Activated T-cell treated with anti-CD3 and anti-CD28 coated beads for 1 hour (primary cell): ENCODE measurements at places on chromosomes 16 and 17.

DNA sequence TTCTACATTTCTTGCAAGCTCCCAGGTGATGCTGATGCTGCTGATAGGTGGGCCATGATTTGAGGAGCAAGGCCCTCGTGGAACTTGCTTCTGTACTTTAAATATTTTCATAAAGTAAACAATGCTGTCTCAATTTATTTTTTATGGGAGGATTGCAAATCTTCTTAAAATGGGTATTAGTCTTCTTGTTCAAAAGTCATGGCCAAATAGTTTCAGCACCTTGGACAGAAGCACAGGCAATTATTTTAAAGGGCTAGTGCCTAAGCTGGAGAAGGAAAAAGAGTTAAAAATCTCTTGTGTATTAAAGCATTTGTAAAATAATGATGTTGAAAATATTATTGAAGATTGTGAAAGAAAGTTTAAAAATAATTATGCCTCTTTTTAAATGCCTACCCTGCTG lies 50.5 kb downstream of the GPR139 start:
- DNase-seq: no peak

DNA sequence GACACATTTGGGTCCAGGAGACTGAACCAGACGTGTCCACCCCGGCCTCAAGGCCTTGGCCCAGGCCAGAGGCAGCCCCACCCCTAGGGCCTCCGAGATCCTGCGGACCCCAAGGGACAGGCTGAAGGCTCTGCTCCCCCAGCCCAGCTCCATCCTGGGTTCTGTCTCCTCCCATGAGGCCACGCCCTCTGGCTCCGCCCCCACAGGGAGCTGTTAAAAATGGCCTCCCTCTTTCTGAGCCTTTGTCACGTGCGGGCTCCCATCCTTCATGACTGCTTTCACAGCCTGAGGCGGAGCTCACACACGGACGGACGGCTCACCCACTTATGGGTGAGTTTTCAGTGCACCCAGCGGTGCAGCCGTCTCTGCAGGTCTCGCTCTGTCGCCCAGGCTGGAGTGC lies 6.5 kb upstream of the CACNA1H start:
- no peak for DNase-seq

DNA sequence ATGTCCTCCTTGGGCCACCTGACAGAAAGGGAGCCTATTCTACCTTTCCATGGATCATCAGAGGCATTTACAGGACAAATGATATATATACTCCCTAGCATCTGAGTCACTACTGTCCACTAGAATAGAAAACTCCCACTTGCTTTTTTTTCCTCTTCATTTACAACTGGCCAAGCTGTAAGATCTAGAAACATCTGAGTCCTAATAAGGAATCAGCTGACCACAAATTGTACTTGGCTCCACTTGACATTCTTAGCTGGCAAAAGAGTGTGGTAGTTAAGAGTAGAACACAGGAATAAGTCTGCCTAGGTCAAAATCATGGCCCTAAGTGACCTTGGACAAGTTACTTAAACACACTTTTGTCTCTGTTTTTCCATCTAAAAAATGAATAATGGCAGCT lies 5.2 kb downstream of the RUSF1 start:
- DNase-seq: no peak

DNA sequence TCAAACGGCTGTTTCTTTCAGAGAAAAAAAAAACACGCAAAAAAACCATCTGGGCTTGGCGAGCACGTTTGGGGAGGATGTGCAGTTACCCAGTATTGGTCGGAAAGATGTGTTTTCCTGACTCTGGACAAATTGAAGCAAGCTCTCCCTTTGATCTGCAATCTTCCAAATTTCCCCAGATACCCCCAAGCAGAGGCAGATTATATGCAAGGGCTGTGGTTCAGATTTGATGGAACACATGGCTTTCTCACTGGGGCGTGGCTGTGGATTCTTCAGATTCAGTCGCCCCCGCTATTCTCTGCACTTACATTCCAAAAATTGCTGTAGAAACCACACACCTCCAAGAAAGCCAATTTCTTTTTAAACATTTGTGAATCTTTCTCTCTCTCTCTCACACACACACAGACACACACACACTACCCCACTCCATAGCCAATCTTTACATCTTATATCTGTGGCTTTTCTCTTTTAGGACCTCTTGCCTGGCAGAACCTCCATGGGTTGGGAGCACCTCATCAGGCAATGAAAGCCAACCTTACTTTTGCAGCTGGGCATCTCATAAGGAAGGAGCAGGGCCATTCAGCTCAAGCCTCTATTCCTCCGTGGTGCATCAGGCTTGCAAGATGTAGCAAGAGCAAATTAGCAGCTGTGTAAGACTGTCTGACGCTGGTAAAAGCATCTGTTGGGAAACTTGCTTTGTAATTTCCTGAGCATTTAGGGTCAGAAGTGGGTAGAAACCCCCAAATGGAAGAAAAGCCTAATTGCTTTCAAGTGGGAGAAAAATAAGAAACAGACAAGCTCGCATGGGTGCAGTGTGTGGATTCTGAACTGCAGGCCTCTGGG lies 103.9 kb upstream of the FAM20A start:
- DNase-seq: no peak

- no peak for DNase-seq
These were observed 30.5 kb upstream of the NXPH3 start for GRCh38 chr17:49545007-49545660.

DNA sequence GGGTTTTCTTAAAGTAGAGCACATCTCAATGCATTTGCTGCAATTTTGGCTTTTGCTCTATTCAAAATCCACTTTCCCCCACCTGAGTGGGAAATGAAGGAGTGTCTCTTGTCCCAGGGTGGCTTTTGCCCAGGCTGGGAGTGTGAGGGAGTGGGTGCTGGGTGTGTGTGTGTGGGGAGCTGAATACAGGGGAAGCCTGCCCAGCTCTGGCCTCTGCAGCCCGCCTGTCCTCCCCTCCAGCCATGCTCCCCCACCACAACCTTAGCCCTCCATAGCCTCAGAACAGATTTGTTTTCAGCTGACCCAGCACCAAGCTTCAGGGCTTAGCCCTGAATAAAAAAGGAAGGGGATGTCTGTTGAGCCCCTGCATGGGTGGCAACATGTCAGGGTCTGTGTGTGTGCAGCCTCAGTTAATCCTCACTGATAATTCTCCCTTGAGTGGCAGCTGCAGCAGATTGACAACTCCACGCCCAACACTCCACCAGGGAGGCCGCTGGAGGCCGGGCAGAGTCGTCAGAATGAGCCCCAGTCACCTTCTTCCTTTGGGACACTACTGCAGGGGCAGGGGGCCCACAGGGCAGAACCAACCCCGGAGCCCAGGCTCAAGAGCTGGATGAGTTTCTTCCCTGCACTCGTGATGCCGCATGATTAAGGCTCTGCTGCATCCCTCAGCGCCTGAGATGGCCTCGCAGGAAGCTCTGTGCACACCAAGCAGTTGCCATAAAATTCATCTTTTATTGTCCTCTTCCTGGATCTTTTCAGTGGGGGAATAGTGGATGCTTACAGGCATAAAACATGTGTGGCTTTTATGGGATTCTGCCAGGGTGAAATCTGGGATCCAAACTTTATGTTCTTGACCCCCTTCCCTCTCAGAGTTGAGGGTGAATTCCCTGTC lies 55.0 kb downstream of the SPACA3 start:
- no peak for DNase-seq

- no peak for DNase-seq
These were observed 9.1 kb downstream of the PSMB3 start for GRCh38 chr17:38761612-38762011.

GRCh38 chr16:65222536-65222935 lies 100.7 kb upstream of the CDH11 start:
- DNase-seq: no peak

- no peak for DNase-seq
These were observed 15.2 kb upstream of the SRRM2 start for GRCh38 chr16:2737238-2737605.

DNA sequence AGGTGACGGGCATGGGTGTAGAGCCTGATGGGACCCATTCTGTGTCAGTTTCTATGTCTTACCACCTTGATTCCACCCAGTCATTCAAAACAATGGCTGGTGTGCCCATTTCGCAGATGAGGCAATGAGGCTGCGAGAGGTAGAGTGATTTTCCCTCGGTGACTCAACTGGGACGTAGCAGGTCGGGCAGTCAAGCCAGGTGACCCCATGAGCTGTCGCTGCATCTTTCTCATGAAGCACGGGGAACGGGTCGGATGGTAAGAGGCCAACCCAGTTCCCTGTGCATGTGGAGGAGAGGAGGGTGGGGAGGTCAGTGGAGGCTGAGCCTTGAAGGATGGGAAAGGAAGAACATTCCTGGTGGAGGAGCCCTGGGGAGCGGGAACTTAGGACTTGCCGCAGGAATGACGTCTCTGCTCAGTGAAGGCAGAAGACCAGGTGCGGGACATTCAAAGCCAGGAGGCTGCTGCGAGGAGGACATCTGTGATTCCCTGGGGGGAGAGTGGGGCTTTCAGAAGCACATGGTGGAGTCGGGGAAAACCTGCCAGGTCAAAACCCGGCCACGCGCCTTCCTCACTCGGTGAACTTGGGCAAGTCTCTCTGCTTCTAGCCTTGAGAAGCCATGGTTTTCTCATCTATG lies 1.1 kb downstream of the IL21R start:
- DNase-seq: no peak

DNA sequence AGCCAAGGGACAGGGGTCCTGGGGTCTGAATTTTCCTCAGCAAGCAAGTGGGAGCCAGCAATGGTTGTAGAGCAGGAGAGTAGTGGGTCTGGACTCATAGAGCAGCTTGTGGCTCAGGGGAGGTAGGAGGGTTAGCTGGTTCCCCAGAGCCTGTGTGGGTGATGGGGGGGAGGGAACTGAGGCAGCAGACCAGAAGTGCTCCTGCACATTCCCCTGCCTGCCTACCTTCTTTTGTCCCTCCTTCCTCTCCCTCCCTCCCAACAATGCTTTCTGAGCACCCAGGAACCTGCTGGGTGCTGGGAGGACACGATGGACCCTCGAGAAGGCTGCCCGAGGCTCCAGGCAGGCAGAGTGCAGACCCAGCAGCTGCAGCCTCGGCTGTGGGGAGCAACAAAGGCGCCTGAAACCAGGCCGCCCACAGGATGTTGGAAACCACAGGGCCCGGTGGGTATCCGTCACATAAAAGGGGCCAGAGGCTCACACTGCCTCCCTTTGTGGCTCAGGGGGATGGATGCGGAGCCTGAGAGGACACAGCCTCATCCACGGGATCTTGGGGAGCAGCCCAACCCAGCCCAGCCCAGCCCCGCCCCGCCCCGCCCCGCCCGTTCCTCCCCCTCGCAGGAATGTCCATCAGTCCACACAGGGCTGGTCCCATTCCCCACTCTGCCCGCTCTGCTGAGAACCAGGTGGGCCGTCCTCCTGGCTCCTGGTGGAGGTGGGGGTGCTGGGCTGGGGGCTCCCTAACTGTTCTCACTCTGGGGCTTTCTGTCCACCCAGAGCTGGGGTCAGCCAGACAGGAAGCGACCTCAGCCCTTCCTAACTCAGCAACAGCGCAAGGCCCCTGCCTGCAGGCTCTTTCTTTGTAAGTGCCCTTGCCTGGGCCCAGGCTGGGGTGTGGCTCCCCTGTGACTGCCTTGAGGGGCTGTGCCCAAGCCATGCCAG lies 1.7 kb upstream of the NLRC3 start:
- DNase-seq: peak; percentile 40

GRCh38 chr17:62700964-62701705 lies 73.7 kb downstream of the MRC2 start:
- DNase-seq: no peak

DNA sequence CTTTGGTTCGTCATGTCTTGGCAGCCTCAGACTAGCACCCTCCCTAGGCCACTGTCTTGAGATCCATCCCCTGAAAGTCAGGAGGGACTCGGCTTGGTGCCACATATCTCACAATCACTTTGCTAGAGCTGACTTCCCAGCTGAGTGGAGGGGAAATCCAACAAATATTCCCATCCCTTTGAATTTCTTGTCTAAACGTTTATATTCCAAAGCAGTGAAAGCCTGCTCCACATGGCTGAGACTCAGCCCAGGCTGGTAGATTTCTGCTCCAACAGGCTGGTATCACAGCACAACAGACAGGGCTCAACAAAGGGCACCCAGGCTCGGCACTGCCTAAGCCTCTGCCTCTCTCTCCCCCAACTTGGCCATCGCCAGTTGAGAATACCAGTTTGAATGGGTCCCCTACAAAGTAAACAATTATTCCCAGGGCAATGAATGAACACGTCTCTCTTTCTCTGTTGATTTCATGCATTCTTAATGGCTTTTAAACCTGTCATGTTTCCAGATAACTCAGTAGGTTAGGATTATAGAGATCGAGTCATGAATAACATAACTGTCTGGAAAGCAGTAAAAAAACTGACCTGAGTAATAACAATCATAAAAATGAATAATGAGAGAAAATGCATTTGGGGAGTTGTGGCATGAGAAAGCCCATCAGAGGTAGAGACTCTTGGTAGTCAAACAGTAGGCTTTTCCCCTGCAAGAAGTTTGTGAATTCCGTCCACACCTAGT lies 1.0 kb downstream of the KRT13 start:
- DNase-seq: no peak

GRCh38 chr17:41824086-41824485 lies 11.3 kb downstream of the FKBP10 start:
- no peak for DNase-seq

- no peak for DNase-seq
These were observed at the start of gene PCGF2 for GRCh38 chr17:38748149-38748891. PCGF2 (minus strand) TSS chr17:38748336; CDS start chr17:38740402, 7,934 bp downstream.

GRCh38 chr17:29573871-29574731 lies 5.6 kb downstream of the TP53I13 start:
- no peak for DNase-seq

- no peak for DNase-seq
These were observed 22.2 kb downstream of the CLTC start for GRCh38 chr17:59641799-59642484.

DNA sequence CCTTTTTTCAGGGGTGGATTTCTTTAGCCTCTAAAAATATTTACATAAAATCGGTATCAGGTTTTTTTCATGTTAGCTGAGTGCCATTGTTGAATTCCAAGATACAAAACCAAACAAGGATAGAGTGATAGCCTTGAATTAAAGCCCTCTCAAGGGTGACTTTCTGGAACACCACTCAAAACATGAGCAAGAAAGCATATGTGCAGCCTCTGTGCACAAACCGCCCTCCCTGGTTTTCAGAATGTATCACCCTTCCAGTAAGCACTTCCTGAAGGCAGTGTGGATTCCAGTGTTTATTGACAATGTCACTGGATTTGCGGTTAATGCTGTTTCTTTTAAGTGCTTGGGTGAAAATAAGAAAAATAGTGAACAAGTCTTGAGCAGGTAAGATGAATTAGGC lies 597.7 kb downstream of the TMEM114 start:
- no peak for DNase-seq

GRCh38 chr17:53471514-53471913 lies 351.2 kb upstream of the KIF2B start:
- no peak for DNase-seq

DNA sequence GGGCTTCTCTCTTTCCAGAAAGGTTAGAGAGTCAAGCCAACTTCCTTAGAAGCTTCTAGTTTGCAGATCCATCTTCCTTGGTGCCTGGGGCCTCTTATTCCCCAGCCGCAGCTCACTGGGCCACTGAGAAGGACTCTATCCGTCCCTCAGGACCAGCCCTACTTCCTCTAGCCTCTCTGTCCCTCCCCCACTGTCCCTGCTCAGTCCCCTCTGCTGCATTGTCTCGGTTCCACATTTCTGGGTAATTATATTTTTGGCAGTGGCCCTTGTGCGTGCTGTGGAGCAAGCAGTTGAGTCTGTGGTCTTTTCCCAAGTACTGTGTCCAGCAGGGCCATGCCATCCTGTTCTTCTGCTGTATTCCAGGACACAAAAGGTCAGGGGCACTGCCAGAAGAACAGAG lies 17.8 kb downstream of the IRX3 start:
- DNase-seq: no peak

- DNase-seq: no peak
These were observed 5.7 kb upstream of the MINK1 start for GRCh38 chr17:4827399-4827798.

- no peak for DNase-seq
These were observed 16.4 kb downstream of the REXO5 start for GRCh38 chr16:20822521-20823325.

- DNase-seq: peak; percentile 66
These were observed 17.1 kb upstream of the C17orf113 start for GRCh38 chr17:42067371-42068091.
